ENCODE measurements at places on chromosomes 6 and 20.

DNA sequence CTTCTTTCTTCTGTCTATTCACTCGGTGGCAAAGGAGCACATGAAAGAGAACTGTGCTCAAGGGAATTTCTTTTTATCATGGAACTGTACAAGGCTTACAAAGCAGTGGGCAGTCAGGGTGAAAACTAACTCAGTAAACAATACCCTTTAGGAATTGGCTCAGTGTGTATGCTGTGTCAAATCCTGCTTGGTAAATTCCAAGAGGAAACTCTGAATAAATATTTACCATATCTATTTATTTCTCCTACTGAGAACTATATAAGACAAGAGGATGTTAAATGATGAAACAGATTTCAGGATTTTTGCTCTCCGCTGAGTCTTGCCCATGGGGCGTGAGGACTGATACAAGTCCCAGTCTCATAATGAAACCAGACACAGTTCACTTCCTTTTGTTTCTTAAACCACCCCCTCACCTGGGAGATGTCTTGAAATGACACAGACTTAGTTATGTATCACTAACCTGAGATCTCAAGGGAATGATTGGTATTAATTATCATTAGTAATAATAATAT lies 188.8 kb downstream of the BACH2 start:
- DNase-seq, result no peak

- no peak for DNase-seq
Observed at GRCh38 chr6:117270055-117270842, 4.9 kb downstream of the VGLL2 start.

- DNase-seq, result no peak
Observed at GRCh38 chr6:148563066-148563465, 183.8 kb upstream of the UST start.

DNA sequence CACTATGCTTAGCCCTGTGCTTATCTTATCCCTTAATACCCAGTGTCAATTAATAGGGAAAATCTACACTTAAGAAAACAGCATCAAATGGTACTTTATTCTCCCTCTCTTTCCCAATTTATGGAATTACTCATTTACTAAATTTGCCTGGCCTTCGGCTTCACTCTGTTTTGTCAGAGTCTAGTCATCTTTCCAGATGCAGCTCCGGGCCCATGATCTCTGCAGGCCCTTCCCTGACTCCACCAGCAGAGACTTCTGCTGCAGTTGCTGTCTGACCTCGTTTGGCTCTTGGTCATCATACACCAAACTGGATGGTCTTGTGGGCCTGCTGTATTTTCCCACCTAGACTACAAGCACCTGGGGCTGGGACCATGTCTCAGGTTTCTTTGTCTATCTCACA lies 27.4 kb downstream of the MRS2 start:
- DNase-seq, result no peak

GRCh38 chr6:119156757-119157505 lies 78.5 kb upstream of the FAM184A start:
- DNase-seq, result no peak

- no peak for DNase-seq
Observed at GRCh38 chr20:43188861-43189553, 699 bp downstream of the PTPRT start.

DNA sequence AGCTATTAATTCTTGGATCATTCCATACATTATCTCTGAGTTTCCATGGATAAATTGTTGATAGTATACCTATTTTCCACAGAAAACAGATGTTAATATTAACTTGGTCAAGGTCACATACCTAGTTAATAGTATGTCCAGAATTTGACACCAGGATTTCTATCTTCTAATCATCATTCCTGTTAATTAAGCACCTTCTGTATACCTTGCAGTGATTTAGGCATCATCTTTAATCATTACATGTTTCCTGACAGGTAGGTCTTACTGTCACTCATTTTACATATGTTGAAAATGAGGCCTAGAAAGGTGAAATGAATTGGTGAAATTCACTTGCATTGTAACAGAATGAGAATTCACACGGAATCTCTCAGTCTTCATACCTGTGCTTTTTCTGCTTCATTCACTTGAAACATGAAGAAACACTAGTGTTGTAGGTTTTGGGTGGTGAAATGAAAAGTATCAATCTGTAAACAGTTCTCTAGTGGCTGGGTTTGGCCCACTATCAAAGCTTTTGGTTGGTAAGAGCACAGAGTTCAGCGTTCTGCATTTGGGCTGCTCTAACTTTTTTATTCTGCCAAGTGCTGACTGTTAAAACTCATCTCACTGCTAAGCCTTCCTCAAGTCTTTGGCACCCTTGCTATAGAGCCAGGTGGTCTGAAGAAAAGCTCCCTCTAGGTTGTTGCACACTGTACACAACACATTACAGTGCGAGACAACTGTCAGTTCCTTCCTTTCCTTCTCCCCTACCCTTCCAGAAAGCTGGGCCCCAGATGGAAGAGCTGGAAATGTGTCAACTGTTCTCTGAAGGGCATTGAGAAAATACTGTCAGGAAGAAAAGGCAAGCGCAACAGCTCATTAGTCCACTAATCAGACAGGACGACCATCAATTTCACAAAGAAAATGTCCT lies 57.8 kb upstream of the C20orf144 start:
- DNase-seq, result no peak

DNA sequence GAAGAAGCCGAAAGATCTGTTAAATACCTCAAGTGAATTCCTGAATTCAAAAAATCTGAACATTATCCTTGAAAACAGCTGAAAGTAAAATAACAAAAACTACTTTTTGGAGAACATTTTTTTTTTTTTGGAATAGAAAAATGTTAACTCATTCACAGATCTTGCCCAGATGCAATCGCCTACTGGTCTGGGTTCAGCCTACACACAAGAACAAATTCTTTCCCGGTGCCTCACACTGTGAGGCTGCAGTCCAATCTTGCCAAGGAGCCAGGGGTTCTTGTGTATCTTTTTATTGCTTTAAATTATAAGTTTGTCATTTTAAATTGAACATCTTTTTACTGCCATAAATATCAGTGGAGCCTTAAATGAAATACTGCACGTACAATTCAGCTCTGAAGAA lies 41.2 kb upstream of the TMEM200A start:
- no peak for DNase-seq

- no peak for DNase-seq
Observed at GRCh38 chr6:136398453-136398852, 108.8 kb upstream of the BCLAF1 start.

DNA sequence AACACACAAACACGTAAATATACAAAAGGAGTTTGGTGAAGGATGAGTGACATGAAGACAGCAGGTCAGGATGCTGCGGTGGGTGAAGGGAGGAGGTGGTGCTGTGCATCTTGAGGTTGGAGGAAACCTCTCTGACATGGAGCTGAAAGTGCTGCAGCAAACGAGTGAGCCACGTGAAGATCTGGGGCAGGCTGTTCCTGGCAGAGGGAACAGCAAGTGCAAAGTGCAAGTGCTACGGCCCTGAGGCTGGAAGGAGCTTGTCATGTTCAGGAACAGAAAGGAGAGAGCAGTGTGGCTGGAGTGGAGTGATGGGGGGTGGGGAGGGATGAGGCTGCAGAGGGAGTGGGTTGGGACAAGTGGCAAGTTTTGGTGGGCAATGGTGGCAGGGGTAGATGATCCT lies 24.8 kb upstream of the ANGPT4 start:
- DNase-seq, result no peak

GRCh38 chr6:151101161-151101815 lies 138.5 kb upstream of the AKAP12 start:
- DNase-seq, result no peak

GRCh38 chr6:54481091-54481490 lies 172.8 kb downstream of the TINAG start:
- DNase-seq, result no peak

DNA sequence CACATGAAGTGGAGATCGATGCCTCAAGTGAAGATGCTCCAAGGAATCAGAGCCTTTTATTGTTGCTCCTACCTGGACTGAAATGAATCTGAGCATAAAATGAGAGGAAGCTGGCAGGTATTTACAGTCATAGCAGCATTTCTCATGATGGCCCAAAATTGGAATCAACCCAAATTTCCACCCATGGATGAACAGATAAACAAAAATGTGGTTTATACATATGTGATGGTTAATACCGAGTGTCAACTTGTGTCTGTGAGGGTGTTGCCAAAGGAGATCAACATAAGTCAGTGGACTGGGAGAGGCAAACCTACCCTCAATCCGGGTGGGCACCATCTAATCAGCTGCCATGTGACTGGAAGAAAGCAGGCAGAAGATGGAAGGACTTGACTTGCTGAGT lies 178.2 kb downstream of the PTPRT start:
- no peak for DNase-seq
